Fibroblast of mammary gland (primary cell): ENCODE measurements at places on chromosomes 7 and 10.
A peak's percentile ranks its signal among the peaks of the same experiment; 100 is the strongest.

DNA sequence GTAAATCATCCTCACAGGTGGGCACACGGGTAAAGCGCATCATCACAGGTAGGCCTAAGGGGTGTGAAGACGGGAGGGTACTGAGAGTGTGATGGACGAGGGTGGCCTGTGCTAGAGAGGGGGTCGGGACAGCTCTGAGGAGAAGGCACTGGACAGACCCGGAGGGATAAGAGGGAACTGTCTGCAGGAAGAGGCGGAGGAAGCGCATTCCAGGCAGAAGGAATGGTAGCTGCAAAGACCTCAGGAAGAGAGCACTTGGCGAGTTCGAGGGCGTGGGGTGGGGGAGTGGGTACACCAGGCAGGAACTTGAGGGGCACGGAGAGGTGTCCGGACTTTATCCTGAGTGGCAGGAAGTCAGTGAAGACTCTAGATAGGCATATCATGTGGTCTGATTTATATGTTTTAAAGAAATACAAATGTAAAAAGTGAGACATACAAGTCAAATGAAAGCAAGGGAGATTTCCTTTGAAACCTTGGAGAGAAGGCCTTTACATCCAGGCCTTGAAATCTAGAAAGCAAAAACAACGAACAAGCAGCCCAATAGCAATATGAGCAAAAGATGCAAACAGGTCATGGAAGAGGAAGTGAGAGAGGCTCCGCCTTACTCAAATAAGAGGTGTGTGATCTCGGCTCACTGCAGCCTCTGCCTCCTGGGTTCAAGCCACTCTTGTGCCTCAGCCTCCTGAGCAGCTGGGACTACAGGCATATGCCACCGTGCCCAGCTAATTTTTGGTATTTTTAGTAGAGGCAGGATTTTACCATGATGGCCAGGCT is 3.6 kb downstream of the LHPP start:
- no peak for DNase-seq

DNA sequence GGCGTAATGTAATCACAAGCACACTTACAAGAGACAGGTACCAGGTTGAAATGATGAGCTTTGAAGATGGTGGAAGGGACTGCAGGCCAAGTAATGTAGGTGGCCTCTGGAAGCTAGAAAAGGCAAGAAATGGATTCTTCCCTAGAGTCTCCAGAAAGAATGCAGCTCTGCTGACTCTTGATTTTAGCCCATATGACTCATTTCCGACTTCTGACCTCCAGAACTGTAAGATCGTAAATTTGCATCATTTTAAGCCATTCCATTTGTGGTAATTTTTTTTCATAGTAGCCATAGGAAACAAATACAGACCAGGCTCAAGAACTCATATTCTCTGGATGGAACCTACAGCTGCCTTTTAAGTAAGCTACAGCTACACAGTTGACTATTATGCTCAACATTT is 315.5 kb downstream of the MAGI2 start:
- peak; percentile 72 for DNase-seq

DNA sequence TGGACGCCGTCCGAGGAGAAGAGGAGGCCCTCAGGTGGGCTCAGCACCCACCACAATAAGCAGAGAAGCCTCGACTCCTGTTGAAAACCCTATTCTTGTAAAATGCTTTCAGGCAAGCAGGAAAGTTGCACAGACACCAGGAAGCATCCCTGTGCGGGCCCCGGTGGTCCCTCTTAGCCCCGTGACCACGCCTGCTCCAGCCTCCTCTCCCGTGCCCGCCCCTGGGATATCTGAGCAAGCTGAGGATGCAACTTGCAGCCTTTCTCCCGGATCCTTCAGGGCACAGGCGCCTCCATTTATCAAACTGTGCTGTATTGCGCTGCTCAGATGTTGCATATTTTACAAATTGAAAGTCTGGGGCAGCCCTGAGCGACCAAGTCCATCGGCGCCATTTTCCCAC is 72.7 kb downstream of the CFAP46 start:
- no peak for DNase-seq

DNA sequence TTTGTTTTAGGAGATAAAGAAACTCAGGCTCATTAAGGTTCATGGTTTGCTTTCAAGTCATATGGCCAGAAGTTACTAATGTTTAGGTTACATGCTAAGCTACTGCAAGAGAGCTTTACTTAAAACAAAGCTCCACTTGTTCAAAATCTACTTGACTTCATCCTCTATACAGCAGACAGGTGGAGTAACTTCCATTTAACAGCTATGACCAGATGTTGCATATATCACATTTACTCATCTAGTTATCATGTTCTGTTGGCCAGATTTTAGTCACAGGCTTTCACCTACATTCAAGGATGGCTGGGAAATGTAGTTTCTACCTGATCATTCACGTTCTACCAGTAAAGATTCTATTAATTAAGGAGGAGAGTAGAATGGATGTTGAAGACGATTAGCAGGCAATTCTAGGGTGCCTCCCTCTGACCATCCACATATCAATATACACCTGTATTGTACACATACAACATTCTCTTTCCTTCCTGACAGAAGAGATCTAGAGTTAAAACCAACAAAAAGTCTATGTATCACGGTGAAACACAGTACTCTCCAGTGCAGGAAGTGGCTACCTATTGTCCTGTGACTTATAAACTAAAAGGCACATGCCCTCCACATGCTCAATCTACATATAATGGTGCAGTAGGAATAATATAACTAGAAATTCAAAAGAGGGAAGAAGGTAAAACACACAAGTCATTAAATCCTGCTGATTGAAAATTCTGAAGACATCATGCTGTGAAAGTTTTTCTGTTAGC is 488.0 kb downstream of the MDFIC start:
- no peak for DNase-seq
